Jurkat, Clone E6-1 (cell line): ENCODE measurements at places on chromosomes 4 and X.

DNA sequence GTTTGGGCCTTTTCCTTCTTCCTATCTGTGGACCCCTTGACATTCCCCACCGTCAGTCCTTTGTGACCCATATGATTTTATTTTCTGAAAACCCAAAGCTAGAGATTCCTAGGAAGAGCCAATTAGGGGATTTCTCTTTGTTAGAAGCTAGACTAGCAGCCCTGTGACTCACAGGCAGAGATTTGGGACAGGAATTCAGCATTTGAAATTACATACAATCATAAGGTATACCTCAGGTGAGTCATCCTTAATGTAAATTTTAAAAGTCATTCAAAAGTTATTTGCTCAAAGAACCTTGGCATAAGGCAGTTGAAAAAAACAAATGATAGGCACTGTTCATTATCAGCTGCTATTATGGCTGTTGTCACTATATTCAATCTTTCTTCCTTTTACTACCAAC, 40.6 kb downstream of the USP26 start:
- no peak for DNase-seq

GRCh38 chr4:71138007-71138615, 144.7 kb downstream of the DCK start:
- DNase-seq = no peak

DNA sequence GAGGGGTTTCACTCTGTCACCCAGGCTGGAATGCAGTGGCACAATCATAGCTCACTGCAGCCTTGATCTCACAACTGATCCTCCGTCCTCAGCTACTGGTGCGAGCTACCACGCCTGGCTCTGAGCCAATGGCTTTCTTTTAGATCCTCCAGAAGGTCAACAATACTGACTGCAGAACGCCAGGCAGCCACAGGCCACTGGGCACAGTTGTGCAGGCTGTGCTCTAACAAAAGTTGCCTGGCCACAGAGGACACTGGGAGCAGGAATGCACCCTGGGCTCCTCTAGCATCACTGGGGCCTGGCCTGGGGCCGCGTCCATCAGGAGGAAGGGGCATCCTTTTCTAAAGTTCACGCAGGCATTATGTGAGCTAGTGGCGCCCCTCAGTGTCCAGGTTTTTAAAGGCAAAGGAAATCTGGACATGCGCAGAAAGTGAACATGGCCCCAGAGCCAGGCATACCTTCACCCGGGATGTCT, 14.9 kb upstream of the PORCN start:
- DNase-seq = no peak

DNA sequence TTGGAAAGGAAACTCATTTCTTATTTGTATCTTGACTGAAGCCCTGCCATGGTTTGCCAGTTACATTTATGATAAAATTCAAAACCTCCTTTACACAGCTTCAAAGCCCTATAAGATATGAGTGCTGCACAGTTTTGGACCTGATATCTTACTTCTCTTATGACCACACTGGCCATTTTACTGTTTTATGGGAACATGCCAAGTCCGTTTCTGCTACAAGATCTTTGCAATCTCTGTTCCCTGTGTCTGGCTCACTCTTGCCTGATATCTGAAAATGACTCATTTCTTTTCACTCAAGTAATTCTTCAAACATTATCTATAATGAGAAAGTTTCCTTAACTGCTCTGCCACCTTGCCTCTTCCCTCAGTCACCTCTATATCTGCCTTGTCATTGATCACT, 247.3 kb downstream of the SPOCK3 start:
- no peak for DNase-seq

GRCh38 chr4:13328591-13328990, 155.5 kb downstream of the RAB28 start:
- no peak for DNase-seq

GRCh38 chr4:93764639-93765246, 63.8 kb upstream of the ATOH1 start:
- DNase-seq = peak; percentile 37

GRCh38 chr4:26687728-26688127, 103.8 kb downstream of the TBC1D19 start:
- no peak for DNase-seq
